Right ventricle myocardium inferior (tissue), 1 donor: ENCODE measurements at places on chromosomes 5 and 9. TPM values are rescaled to one million over a fixed set of nuclear protein-coding genes. Genes with fewer than 3 reads are reported as not detected.

The HTR4 gene
- 0.22 TPM for total RNA-seq

The ERMP1 gene
- total RNA-seq = 19.9 TPM

The CDX1 gene
- total RNA-seq = not detected

The AK3 gene
- 198 TPM for total RNA-seq

The FSD1L gene
- 4.5 TPM for total RNA-seq
